Head of caudate nucleus (tissue), 42 donors: ENCODE measurements at places on chromosomes 1 and 21.

- DNase-seq: no peak
These were observed 52.8 kb downstream of the FMO4 start for GRCh38 chr1:171366816-171367215.

- DNase-seq: no peak
These were observed at the start of gene CD2 for GRCh38 chr1:116754198-116754977. Gene CD2 (plus strand): TSS chr1:116754430. CDS start chr1:116754493, 63 bp downstream.

- DNase-seq: no peak
These were observed 2.2 kb upstream of the IRF6 start for GRCh38 chr1:209808059-209808581.

DNA sequence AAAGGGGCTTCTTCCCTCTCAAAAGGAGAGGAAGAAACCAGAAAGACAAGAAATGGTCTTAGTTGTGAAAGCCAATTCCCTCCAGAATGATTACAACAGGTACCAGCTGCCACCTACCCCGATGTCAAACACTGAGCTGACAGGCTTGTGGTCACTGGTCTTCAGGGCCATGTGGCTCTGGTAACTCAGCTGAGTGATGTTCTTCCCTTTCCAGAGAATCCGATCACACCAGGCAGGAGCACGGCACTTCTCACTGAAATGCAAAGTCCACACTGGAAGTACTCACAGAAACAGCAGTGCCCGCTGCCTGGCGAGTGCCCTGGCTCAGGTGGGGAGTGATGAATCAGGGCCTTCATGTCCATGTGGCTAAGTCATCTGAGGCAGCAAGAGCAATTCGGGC is 18.7 kb upstream of the MTF1 start:
- DNase-seq: no peak

- DNase-seq: no peak
These were observed 40.5 kb downstream of the PLPPR5 start for GRCh38 chr1:98964198-98964597.

DNA sequence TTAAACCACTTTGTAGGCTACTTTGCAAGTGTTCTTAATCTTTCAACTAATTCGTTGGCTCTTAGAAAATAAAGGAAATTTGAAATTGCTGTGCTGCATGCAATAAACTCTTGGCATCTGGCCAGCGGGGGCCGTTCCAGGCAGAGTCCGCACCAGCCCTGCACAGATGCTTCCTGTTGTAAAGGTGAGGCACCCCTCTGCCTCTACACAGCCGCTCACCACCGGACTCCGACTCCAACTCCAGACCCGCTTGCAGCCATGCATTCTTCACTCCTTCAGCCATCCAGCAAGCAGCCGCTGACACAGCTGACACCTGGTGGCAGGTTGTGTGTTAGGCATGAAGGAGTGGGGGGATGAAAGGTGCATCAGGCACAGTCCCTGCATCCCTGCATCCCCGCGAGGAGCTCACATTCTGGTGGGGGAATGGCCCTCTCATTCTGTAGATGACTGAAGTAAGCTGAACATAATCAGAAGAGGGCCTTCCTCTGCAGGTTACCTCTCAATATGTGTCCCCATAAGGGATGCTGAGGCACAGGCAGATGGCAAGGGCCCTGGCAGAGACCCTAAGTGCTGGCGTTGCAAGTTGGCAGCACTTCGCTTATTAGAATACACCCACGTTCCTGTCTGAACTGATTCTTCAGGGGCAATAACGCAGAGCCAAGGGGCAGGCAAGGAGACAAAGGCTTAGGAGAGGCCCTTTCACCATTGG is 56.8 kb downstream of the GLIS1 start:
- DNase-seq: peak; percentile 45

GRCh38 chr1:162822391-162823200 is 32.1 kb downstream of the HSD17B7 start:
- DNase-seq: peak; percentile 26

GRCh38 chr1:109845658-109846057 is 65.0 kb upstream of the CSF1 start:
- DNase-seq: no peak

DNA sequence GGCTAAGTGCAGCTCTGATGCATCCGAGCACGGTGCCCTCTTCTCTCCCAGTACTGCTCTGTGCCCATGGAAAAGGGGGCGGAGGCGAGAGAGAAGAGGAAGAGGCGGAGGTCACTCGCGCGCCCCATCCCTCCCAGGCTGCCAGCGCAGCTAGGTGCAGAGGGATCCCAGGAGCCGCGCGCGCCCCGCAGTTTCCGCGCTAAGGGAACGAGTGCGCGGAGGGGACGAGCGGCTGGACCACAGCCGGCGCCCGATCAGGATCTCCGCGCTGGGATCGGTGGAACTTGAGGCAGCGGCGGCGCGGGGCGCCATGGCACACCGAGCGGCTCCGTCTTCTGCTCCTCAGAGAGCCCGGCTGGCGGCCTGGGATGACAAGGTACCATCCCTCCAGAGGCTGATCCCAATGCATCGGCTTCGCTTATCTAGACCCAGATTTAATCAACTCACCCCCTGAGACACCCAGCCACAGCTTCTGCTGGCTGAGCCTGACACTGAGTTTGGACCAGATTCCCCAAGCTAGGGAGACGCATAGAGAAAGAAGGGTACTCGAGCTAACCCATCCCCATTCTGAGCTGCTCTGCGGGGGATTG is at the start of gene PTGFR:
Gene PTGFR (plus strand): TSS at position 114 of the 590 bp plus-strand sequence. CDS start 1,770 bp downstream, outside the sequence.
- DNase-seq: peak; percentile 27

DNA sequence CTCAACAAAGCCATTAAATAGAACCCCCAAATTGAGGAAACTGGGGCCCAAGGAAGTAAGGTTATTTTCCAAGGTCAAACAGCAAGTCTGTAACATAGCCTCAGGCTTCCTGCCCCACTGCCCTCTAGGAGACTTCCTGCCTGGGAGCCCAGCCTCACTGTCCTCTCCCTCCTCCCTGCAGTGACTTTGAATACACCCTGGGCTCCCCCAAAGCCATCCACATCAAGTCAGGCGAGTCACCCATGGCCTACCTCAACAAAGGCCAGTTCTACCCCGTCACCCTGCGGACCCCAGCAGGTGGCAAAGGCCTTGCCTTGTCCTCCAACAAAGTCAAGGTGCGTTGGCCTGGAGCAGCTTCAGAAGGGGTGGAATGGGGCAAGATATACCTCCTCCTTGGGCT is 18.3 kb downstream of the GRHL3 start:
- no peak for DNase-seq

- DNase-seq: no peak
These were observed 365.5 kb upstream of the SGIP1 start for GRCh38 chr1:66168467-66168887.

DNA sequence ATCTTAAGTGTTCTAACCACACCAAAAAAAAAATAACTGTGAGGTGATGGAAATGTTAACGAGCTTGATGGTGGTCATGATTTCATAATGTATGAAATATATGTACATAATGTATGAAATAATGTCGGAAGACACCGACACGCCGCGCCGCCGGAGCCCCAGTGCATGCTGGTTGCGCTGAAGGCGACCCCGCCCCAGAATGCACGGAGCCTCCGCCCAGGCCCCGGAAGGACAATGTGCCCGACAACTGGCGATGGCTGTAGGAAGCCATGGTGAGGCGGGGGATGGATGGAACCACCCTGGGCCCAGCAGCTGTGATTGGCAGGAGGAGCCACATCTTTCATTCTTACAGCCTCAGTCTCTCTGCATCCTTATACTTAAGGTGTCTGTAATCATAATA is 7.4 kb downstream of the OR2T10 start:
- DNase-seq: no peak

GRCh38 chr1:115794976-115795639 is 26.6 kb upstream of the CASQ2 start:
- DNase-seq: no peak

DNA sequence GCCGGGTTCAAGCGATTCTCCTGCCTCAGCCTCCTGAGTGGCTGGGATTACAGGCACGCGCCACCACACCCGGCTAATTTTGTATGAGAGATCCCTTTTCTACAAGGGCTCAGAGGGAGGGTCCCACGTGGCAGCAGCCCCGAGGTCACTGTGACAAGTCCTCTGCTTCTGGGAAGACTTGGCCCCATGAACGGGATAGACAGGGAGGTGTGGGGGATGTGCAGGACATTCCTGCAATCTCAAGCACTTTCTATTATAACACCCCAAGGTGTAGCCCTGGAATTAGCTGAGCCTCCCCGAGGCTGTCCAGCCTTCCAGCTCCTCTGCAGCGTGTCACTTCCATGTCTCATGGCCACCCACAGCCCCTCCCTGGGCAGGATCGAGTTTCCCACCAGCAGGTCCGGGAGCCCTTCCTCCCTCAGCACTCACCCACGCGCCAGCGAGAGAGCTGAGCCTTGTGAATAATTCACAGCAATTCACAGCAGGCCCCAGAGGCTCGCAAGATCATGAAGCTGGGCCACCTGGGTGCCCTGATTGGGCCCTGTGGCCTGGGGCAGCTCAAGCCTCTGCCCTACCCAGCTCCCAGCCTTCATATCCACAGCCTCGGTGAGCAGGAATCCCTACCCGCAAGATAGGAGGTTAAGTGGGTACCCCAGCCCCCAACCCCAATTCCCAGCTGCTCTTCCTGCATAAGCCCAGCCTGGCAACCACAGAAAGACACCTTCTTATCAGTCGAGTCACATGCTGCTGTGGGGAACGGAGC is 22.8 kb upstream of the RNU1-4 start:
- DNase-seq: no peak

GRCh38 chr1:87399264-87399663 is 70.6 kb downstream of the LMO4 start:
- no peak for DNase-seq

DNA sequence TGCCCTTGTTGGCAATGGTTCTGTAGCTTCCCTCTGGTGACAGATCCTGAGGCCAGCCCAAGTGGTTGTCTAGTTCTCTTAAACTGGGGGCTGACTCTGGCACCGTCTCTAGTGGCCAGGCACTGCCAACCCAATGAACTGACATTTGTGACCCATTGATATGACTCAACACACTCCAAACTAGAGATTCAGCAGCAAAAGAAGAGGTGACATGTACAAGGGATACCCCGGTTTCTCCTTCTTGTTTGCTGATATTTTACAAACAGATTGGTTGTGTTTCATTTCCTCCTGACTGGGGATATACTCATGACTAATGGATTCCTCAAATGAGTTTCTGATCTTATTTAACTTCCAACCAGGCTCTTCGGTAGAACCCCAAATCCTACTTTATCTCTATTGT is 65.9 kb upstream of the DNAJC6 start:
- no peak for DNase-seq
